ENCODE measurements at places on chromosomes 5 and 9. TPM values are rescaled to one million over a fixed set of nuclear protein-coding genes. Genes with fewer than 3 reads are reported as not detected.

The SLC45A2 gene
- total RNA-seq = 0.27 TPM

The PCDHB9 gene
- total RNA-seq = 5.8 TPM

The SNAPC3 gene
- total RNA-seq = 35.7 TPM

The ZCCHC7 gene
- 24.6 TPM for total RNA-seq

The GGTA1 gene
- total RNA-seq = 7.2 TPM

The YIPF5 gene
- 44.6 TPM for total RNA-seq

The GFI1B gene
- total RNA-seq = not detected

The CACNA1B gene
- 1.4 TPM for total RNA-seq

The CEL gene
- total RNA-seq = not detected

The ZNG1C gene
- total RNA-seq = 18.8 TPM

The SPATA31E1 gene
- total RNA-seq = not detected

The GLRA1 gene
- not detected for total RNA-seq

The BHMT2 gene
- 37.5 TPM for total RNA-seq

The MARCOL gene
- 1.8 TPM for total RNA-seq

The SHOC1 gene
- not detected for total RNA-seq

The GFPT2 gene
- 16.1 TPM for total RNA-seq

The PDE6A gene
- total RNA-seq = not detected

The CNTFR gene
- total RNA-seq = 6.1 TPM

Data from sigmoid colon (tissue), 7 donors.